ELF-1 (cell line): ENCODE measurements at places on chromosomes 12 and 14.

- no peak for DNase-seq
Observed at GRCh38 chr12:130569521-130569920, 146.6 kb downstream of the RIMBP2 start.

DNA sequence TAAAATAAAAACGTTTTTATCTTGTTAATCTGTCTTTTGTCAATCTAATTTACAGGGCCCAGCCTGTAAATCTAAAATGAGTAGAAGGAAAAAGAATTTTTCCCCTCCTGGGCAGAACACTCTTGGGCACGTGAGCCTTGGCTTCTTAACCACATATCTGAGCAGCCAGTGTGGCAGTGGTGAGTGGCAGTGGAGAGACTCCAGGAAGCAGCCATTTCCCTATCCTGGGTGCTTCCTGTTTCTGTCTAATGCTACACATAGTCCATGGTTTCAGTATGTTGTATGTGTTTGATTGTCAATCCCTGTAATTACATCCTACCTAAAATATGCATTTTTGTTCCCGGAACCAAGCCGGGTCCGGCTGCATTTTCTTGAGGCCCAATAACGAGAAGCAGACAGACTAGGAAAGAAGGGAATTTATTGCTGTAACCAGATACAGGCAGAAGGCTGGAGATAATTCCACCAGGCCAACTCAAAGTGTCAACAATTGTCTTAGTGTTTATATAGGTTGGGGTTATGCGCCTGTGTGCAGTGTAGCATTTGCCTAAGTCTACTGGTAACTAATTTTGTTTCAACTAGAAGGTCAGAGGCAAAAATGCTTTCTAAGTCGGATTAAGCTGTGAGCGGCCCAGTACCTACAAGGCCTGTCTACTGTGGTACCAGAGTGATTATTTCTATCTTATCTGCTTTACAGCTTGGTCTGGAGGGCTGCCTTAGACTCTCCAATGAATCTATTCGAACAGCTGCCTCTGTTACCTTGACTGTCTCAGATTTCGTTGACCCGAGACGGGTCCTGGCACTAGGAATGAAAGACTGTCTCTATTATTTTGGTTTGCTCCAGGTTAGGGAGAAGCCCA lies 82.4 kb upstream of the RESF1 start:
- DNase-seq, result peak; percentile 56

GRCh38 chr12:50661300-50662115 lies 102.4 kb upstream of the ATF1 start:
- DNase-seq, result peak; percentile 13

GRCh38 chr12:41992022-41992421 lies 152.7 kb downstream of the GXYLT1 start:
- no peak for DNase-seq

DNA sequence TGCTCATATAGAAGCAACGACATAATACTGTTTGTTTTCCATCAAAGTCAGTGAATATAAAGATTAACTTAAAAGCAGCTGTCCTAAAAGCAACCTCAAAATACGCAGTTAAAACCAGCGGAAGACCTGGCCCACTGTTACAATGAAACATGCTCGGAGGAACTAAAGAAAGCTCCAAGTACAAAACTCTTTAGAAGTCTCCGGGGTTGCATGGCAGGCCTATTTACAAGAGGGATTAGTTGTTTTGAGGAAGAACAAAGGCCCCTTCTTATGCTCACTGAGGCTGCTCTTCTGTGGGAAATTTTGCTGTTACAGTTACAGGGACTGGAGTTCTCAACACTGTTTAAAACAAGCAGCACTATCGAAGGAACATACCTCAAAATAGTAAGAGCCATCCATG lies 75.9 kb upstream of the C12orf71 start:
- peak; percentile 43 for DNase-seq

DNA sequence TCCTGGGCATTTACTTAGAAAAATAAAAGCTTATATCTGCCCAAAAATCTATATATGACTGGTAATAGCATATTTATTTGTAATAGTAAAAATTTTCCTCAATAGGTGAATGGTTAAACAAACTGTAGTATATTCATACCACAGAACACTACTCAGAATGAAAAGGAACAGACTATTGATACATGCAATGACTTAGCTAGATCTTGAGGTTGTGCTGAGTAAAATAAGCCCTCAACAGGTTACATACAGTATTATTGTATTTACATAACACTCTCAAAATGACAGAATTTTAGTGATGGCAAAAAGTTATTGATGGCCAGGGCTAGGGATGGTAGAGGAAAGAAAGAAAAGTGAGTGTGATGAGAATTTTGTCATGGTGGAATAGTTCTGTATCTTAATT lies 178.4 kb downstream of the BMP4 start:
- no peak for DNase-seq

DNA sequence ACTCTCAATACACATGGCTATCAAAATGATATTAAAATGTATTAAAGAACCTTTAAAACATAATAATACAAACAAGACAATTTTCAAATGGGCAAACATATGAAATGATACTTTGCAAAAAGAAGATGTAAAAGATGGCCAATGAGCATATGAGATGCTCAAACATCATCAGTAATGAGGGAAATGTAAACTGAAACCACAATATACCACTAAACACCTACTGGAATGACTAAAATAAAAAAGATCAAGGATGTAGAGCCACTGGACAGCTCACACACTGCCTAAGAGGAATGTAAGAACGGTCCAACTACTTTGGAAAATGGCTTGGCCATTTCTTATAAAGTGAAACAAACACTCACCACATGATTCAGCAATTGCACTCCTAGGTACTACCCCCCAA lies 97.2 kb upstream of the BBS10 start:
- no peak for DNase-seq

- DNase-seq, result no peak
Observed at GRCh38 chr12:130087222-130087621, 75.0 kb upstream of the FZD10 start.

- DNase-seq, result no peak
Observed at GRCh38 chr12:79776111-79776510, 85.3 kb upstream of the PAWR start.

DNA sequence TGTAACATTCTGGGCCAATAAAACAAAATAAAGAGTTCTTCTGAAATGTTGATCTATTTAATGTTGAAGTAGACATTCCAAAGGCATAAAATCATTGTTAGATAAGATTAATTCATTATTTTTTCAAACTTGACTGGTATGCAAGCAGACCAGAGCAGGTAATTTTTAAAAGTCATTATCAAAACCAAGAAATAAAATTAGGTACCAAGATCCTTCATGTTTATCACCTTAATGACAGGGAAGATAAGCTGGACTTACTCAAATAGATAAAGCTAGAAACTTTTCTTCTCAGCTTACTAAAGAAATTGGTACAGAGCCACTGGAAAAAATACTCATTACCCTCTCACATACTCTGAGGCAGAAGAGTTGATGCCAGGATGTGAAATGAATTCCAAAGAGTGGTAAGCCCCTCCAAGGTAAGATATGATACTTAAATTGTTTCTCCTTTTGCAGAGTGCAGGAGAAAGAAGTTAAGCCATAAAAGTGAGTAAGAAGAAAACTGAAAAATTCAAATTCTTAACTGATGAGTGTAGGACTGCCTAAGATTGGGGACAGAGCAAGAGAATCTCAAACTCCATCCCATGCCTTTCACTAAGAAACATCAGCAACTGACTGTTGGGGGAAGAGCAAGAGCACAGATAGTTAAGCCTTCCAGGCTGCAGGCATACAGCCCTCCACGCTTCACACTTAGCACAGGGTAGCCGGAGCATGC lies 111.9 kb downstream of the SLC41A2 start:
- DNase-seq, result no peak

DNA sequence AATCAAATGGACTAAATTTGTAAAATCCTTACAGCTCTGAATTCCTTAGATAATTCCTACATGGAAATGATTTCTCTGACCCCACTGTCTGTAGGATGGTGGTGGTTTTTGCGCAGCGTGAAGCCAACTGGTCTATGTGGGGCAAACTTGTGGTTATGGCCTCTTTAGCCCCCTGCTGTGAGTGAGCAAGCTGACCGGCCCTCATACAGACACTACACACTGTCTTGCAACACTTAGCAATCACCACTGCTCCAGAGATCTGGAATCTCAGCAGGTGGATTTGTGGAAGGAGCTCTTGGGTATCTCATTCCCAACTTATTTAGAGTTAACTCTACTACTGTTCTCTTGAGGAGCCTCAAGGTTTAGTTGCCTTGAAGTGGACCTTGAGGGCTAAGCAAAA lies 70.2 kb downstream of the SCN8A start:
- DNase-seq, result no peak

GRCh38 chr12:99722690-99723486 lies 75.3 kb downstream of the GARIN6 start:
- peak; percentile 88 for DNase-seq

DNA sequence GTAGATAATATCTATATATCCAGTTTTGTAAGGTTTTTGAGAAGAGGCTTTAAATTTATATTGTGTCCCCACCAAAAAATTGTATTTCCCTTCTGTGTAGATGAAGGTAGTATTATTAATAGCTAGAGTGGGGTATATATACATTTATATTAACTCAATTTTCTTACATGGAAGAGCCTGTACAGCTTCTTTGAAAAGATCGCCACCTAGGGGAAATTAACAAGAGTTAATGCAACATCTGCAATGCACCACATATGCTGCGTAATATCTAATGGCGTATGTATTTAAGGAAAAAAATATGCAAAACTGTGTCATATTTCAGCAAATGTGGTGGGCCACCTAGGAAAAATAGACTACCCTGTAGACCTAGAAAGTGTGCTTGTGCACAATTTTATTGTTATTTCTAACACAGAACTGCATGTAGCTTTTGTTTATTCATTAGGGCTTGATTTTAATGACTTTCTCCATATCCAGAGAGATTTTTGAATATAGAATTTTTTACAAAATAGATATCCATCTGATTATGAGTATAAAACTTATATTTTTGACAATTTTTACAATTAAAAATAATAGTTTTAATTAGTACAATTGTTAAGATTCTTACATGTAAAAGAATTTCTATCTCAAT lies 14.0 kb downstream of the CCER1 start:
- DNase-seq, result no peak

GRCh38 chr14:94441531-94442205 lies 10.9 kb downstream of the SERPINA11 start:
- DNase-seq, result no peak

DNA sequence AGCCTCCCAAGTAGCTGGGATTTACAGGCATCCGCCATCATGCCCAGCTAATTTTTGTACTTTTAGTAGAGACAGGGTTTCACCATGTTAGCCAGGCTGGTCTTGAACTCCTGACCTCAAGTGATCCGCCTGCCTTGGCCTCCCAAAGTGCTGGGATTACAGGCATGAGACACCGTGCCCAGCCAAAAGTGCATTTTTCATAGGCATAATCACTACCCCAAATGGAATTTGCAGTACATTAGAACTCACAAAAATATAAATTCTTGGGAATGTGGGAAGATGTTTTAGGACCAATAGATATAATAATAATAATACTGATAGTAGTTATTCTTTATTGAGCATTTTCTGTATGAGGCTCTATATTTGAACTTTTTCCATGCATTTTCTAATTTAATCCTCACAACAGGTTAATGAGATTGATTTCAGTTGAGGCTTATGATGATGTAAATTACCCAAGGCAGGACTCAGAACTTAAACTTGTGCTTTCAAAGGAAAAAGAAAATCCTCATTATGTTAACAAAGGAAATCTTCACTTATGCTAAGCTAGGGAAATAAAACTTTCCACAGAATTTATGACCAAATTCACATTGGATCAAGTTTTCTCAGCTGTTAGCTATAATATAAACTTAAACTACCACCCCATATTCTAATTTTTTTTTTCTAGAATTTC lies 121.6 kb downstream of the SRGAP1 start:
- no peak for DNase-seq

DNA sequence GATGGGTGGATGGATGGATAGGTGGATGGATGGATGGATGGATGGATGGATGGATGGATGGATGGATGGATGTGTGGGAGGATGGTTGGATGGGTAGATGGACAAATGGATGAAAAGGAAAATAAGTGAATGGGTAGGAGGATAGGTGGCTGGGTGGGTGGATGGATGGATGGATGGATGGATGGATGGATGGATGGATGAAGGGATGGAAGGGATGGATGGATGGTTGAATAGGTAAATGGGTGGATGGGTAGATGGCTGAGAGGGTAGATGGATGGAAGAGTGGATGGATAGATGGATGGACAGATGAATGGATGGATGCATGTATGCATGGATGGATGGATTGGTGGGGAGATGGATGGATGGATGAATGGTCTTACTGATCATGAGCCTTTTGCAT lies 36.5 kb downstream of the MAP1LC3B2 start:
- DNase-seq, result no peak

DNA sequence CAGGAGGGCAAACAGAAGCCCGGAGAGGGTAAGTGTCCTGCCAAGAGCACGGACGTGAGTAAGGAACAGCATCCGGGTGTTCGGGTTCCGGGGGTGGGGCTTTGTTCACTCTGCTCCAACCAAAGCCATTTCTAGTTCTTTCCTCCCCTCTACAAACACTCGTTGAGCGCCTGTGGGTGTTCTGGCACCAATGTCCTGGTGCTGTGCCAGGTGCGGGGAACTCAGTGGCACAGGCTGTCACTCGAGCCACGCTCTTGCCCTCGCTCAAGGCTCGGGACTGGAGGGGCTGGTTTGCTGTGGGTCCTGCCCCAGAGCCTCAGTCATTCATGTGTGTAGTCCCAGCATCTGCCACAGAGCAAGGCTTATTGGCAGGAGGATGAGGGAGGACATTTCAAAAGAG lies 157.5 kb downstream of the CALM1 start:
- no peak for DNase-seq

DNA sequence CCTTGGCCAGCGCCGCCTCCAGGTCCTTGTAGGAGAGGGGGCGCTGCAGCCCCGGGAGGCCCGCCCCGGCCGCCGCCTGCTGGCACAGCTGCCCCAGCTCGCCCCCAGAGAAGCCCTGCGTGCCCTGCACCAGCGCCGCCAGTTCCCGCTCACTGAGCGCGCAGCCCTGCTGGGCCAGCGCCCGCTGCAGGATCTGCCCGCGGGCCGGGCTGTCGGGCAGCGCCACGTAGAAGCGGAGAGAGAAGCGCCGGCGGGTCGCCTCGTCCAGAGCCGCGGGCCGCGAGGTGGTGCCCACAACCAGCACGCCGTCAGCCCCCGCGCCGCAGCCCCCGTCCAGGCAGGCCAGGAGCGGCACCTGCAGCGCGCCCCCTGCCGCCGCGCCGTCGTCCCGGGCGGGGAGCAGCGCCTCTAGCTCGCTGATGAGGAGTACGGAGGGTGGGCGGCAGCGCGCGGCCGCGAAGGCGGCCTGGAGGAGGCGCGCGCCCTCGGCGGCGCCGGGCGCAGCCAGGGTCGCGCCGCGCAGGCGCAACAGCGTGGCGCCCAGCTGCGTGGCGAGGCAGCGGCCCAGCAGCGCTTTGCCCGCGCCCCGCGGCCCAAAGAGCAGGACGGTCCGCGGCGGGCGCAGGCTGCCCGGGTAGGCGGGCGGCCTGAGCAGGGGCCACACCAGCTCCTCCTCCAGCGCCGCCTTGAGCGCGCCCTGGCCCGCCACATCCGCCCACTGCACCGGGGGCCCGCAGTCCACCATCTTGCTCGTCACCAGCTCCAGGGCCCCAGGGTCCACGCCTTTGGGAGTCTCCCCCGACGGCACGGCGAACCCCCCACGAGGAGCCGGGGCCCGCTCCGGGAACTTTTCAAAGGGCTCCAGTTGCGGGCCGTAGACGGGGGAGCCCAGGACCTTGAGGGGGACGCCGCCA lies 27.7 kb downstream of the FIGNL2 start:
- DNase-seq, result peak; percentile 85
